ENCODE measurements at places on chromosomes 2 and 18.

GRCh38 chr18:35999925-36000324 lies 27.4 kb downstream of the RMP24 start:
- DNase-seq, result no peak

DNA sequence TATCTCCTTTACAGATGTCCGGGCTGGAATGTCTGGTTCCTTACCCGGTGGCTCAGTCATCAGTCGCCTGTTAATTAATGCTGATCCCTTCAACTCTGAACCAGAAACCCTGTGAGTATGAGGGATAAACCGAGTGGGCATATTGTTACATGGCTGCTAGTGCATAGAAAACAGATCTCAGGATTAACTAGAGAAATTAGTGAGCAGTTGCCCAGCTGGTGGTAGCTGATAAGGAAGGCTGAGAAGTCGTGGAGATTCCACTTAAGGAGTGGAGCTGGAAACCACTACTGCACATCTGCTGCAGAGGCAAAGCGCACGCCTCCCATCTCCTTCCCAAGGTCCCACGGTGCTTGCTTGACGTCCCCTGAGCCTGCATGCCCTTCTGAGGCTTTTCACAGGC lies 97.7 kb downstream of the DGKD start:
- DNase-seq, result no peak

DNA sequence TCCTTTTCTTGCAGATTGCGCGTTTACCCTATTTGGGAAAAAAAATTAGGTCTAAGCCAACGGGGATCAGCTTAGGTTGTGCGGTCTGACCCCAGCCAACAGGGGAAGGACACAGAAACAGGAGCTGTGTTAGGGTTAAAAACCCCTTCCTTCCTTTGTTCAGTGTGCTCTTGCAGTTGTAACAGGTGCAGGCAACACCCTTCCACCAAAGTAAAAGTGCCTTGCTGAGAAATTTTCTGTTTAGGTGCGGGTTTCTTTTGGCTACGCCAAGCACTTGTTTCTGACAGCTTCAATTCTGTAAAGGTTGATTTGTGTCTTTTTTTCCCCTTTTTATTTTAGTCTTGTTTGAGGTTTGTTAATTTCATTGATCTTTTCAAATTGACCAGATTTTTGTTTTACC lies 92.5 kb downstream of the PTPN4 start:
- no peak for DNase-seq

- DNase-seq, result no peak
These were observed 580.8 kb downstream of the ERBB4 start for GRCh38 chr2:211957799-211958198.

DNA sequence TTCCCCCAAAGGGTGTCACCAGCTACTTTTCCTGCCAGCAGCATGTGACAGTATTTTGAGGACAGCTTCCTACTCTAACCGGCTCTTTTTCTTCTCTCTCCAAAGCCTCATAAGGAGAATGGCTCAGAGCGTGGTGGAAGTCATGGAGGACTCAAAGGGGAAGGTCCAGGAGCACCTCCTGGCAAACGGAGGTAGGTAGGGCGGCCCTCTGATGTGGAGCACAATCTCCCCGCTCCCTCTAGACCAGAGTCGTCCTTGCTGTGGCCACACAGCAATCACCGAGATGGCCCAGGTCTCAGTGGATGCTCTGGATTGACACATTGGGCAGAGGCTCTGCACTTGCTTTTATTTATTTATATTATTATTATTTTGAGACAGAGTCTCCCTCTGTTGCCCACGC lies 32.4 kb downstream of the ATP6V1C2 start:
- DNase-seq, result no peak

GRCh38 chr2:68185541-68186164 lies 28.0 kb downstream of the PNO1 start:
- no peak for DNase-seq

DNA sequence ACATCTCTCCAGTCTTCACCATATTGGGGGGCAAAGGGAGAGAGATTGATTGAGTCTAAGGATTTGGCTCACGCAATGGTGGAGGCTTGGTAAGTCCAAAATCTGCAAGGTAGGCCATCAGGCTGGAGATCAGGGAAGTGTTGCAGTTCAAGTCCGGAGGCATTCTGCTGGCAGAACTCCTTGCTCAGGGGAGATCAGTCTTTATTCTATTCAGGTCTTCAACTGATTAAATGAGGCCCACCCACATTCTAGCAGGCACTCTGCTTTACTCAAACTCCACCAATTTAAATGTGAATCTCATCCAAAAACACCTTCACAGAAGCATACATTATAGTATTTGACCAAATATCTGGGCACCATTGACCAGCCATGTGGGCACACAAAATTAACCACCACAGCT lies 21.4 kb downstream of the SMYD1 start:
- DNase-seq, result no peak

- DNase-seq, result no peak
These were observed 284.7 kb downstream of the CYP26B1 start for GRCh38 chr2:71862921-71863320.

GRCh38 chr2:4130651-4131050 lies 427.3 kb downstream of the DCDC2C start:
- no peak for DNase-seq

GRCh38 chr2:46029332-46029811 lies 267.8 kb upstream of the EPAS1 start:
- DNase-seq, result no peak

- no peak for DNase-seq
These were observed 76.4 kb downstream of the LTBP1 start for GRCh38 chr2:33022989-33023727.

GRCh38 chr2:131580187-131580586 lies 52.5 kb downstream of the CCDC74A start:
- DNase-seq, result no peak

DNA sequence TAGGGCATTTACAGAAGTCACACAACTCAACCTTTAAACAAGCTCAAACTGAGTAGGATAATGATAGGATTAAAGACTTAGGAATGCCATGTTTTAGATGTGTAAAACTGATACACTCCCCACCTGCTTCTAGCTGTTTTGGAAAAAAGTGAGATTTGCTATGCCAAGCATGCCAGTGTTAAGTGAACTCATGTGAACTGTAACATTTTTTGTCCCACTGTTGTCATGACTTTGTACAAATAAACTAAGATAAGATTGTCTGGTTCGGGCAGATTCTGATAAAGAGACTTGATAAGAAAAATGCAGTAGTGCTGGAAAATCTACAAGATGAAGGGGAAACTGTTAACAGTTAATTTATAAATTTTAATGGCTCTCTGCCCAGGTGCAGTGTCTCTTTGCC lies 66.5 kb downstream of the GLS start:
- no peak for DNase-seq

DNA sequence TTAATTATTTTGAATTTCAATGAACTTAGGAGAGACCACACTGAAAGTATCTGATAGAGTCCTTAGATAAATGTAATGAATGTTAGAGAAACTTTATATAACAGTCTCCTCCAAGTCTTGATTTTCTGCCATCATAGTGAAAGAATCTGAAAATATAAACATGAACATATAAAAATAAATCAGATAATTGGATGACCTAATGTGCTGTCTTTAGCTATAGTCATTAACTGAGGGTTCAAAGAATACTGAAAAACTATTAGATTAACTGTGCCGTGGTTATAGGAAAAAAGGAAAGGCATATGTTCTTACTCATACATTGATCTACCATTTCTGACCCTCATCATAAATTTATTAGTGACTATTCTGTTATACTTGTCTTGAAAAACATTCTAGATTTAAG lies 47.0 kb upstream of the SPAG16 start:
- no peak for DNase-seq

DNA sequence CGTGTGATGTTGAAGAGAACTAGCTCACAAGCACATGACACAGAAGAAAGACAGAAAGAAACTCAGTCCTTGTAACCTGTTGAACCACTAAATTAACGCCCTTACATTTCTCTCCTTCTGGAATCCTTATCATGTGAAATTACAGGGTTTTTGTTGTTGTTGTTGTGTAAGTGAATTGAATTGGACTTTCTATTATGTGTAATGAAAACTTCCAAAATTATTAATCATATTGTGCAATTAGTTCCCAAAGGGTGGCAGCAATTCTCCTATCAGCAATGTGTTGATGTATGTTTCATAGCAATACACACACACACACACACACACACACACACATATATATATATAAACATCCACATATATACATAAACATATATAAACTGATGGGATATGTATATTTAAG lies 402.2 kb upstream of the TCF4 start:
- no peak for DNase-seq

GRCh38 chr2:65662654-65663432 lies 230.4 kb upstream of the SPRED2 start:
- DNase-seq, result no peak

DNA sequence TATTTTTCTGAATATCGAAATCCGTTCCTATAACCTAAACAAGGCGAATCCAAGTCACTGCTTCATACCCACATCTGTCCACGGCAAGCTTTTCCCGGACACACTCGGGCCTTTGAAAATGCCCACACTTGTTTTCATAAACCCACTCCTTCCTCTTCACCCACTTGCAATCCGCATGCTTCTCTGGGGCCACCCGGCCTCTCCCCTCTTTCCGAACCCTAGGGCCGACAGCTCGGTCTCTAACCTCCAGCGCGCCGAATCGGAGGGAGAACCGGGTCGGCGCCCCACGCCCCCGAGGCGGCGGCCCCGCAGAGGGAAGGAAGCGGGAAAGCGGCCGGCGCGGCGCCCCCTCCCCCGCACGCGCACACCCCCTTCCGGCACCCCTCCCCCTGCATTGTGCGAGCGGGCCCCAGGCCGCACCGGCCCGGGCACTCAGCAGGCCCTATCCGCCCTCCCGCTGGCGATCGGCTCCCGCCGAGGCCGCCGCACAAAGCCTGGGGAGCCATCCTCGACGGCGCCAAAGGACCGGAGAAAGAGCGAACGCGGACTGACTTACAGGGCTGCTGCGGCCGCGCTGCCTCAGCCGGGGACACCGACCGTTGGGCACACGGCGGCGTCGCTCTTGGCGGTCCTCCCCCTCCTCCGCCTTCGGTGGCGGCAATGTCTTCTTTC lies 467 bp downstream of the PUM2 start:
- peak; percentile 79 for DNase-seq

GRCh38 chr2:39119732-39120520 lies 925 bp downstream of the SOS1 start:
- peak; percentile 74 for DNase-seq

GRCh38 chr2:118973542-118973951 lies 31.6 kb downstream of the MARCO start:
- no peak for DNase-seq

GRCh38 chr18:51266773-51267172 lies 69.3 kb upstream of the MEX3C start:
- no peak for DNase-seq

DNA sequence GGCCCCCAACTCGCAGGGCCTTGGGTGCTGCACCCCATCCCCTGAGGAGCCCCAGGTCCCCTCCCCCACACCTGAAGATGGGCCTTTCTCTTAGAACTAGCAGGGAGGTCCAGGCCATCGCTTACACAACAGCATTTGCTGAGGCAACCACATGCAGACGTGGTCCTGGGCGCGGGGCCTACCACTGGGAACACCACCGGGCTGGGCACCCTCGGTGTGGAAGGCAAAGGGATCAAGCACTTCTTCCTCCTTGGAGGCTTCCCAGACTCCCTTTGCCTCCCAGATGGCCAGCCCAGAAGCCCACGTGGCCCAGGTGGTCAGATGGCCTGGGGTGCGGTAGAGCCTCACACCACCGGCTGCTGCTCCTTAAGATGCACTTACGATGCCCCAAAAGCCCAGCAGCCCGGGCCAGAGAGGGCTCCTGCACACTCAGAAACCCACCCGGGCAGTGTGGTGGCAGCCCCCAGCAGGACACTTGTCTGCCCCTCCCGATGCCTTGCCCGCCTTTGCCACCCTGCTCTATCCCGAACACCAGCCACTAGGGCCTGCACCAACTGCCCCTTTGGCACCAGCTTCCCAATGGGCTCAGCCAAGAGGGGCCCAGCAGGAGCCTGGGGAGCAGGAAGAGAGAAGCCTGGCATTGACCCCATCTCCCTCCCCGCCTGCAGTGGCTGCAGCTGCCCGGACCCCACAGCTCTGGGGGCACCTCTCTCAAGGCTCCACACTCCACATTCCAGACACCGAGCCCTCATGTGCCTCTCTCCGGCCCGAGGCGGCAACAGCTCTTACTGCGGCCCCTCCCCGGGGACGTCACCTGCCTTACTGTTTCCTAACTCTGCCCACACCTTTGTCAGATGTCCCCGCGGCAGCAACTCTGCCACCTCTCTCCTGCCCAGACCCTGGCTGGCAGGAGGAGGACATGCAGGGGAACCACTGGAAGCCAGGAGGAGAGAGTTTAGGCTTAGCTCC lies 13.9 kb upstream of the MLPH start:
- DNase-seq, result peak; percentile 75

DNA sequence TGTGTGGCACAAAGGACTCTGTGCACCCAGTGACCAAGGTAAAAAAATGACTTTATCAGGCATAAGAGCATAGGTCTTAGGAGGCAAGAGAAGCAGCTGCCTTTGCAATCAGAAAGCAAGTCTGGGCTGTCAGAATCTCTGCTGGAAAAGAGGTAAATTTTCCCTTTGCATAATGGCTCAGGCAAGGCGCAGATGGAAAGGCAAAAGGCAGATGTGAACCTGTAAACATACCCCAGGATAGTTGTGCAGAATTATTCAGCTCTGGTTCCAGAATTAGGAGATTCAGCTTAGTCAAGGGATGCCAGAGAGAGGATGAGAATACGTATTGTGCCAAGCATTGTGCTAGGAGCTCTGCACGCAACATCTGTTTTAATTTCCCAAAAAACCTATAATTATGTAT lies 258.7 kb downstream of the CLIP4 start:
- no peak for DNase-seq

- DNase-seq, result no peak
These were observed 194.3 kb downstream of the MTX2 start for GRCh38 chr2:176463546-176463945.

- DNase-seq, result no peak
These were observed 131.8 kb downstream of the PXDN start for GRCh38 chr2:1612391-1613077.

DNA sequence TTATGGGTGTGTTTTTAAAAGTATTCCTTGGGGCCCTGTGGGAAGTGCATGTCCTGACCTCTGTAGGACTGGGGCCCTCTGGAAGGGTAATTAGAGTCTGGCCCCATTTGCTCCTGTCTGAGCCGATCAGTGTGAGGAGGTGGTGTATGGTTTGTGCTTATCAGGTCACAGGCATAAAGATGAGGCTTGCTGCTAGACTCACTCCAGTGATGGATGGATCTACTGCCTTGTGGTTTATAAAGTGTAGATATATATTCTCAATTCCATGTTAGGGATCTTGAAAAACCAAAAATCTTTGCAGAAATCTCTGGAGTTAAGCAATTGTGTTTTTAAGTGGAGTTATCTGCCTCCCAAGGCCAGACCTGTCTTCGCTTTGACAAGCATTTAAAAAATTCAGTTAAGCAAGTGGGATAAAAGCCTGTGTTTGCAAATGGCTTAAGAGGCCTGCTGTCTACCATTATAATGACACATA lies 182.4 kb downstream of the PTPRM start:
- DNase-seq, result no peak

- DNase-seq, result no peak
These were observed 75.8 kb downstream of the NEDD4L start for GRCh38 chr18:58119819-58120218.
